ENCODE measurements at places on chromosomes 6 and 20.

DNA sequence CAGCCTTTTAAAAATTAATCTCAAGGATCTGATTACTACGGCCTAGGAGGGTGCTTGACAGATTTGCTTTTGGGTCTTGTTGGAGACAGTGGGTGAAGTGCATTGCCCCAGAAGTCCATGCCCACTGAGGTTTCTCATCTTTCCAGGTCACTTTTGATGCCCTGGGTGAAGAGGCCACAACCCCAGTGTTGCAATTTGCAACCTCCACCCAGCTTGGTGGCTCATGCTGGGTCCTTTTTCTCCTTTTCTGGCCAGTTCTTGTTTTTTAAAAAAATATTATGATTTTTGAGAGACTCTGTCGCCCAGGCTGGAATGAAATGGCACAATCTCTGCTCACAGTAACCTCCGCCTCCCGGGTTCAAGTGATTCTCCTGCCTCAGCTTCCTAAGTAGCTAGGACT is 9.4 kb downstream of the STX11 start:
- DNase-seq = no peak

GRCh38 chr6:38975621-38976049 is 72.9 kb upstream of the GLP1R start:
- DNase-seq = no peak

GRCh38 chr6:44110005-44110676 is 17.1 kb downstream of the MRPL14 start:
- DNase-seq = no peak

DNA sequence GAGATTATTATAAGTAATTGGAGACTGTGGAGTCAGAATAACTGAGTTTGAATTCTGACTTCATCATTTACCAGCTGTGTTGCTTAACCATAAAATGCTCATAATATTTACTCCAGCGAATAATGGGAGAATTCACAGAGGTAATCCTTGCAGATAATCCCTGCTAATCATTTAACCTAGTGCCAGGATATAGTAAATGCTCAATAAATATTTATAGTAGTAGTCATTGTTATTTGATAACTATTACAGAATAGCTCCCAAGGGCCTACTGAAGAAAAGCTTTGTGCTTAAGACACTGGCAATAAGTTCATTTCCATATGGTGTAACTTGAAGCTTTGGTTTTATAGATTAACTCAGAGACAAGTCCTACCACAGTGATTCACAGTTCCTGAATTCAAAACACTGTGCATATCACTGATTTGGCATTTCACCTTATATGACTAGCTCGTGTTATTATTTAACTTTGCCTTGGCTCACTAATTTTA is 208.8 kb upstream of the PLCB4 start:
- no peak for DNase-seq

GRCh38 chr6:38241200-38241871 is 398.4 kb downstream of the BTBD9 start:
- no peak for DNase-seq

GRCh38 chr20:13183005-13183404 is 38.1 kb upstream of the ISM1 start:
- DNase-seq = no peak

DNA sequence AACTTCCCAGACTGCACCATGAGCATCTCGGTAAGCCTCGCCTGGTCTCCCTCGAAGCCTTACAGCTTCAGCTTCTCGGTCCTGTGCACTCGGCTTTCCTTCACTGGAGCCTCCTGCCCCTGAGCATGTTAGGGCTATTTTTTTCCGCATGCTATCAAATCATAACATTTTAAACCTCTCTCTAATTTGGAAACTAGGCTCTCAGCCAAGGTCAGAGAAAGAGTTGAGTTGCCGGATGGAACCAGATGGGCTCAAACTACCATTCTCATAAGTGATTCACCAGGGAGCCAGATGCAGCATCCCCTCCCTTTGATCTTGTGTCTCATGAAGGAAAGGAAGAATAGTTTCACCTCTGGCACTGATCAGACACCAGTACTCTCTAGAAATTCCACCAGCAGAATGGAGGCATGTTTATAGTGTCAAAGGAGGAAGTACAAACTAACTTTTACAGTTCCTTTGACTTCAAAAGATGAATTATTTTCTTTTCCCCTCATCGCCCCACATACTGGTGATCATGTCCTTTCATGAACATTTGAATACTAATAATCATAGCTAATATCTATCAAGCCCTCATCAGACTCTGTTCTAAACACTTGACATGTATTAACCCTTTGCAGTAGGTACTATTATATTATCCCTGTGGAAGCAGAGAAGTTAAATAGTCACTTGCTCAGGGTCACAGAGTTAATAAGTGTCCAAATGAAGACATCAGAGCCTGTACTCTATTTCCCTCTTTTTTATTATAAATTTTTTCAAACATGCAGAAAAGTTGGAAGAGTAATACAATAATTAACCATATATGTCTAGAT is 46.7 kb downstream of the MAP1LC3A start:
- DNase-seq = no peak

- no peak for DNase-seq
Measured at GRCh38 chr6:7910298-7910653, 312 bp downstream of the TXNDC5 start.

DNA sequence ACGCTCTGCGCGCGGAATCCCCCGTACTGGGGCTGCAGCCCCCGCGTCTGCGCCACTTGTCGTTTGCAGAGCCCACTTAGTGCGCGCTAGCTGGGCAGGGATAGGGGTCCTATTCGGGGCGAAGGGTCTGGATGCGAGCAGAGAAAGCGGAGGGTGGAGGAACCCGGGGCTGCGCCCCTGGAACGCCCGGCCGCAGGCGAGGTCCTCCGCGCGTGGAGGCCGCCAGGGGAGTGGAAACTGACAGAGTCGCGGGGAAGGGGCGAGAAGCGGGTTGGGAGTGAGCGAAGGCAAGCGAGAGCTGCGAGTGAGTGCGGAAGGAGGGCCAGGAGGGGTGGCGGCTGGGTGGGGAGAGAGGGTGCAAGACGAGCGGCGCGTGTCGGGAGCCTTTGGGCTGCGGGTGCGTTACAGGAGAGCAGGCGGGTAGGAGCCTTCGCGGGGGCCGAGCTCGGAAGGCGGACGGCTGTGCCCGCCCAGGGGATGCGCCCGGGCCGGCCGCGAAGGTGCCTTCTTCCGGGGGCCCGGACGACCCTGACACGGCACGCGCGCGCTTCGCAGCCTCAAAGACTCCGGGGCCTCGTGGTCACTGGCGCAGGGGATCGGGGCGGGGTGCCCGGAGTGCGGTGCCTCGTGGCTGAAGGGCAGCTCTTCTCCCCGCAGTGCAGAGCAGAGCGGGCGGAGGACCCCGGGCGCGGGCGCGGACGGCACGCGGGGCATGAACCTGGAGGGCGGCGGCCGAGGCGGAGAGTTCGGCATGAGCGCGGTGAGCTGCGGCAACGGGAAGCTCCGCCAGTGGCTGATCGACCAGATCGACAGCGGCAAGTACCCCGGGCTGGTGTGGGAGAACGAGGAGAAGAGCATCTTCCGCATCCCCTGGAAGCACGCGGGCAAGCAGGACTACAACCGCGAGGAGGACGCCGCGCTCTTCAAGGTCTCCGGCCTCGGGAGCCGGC is 1.2 kb downstream of the IRF4 start:
- DNase-seq = no peak

DNA sequence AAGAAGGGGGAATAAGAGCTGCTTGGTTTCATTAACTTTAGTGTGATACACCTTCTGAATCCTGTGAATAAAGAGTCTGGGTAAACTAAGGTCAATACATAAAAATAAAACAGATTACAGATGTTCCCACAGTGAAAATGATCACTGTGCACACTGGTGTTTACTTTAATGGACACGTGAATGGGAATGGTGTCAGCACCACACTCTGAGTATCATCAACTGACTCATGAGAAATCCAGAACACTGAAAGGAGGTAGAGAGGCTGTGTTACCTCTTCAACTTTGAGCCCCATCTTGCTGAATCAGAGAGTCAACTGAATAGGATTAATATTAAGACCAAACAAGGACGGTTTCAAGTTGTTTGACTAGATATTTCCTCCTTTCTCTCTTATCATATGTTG is 75.0 kb downstream of the ELOVL4 start:
- no peak for DNase-seq

DNA sequence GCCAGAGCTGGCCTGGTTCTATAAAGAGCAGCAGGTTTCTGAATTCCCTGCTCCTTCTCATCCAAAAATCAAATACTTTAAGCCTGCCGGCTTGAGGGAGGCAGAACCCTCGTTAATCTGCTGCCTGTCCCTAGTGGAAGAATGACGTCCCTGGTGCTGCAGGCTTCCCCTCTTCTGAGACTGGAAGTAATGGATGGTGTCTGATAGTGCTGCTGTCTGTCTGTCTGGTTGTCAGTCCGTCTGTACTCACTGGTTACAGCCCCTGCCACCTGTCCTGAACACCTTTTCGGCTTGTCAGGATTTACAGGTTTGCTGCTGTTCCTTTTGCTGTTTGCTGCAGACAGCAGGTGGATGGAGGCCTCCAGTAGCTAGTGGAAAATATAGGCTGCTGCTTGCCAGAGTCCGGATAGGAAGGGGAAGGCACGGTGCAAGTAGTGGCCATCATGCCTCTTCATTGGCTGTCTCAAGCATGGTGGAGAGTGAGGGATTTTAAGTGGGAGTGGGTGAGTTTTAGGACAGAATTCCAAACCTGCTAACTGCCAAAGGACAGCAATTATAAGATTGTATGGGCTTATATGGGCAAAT is 2.5 kb downstream of the RIMS1 start:
- DNase-seq = no peak

GRCh38 chr20:25313593-25313992 is 65.7 kb downstream of the PYGB start:
- DNase-seq = no peak

GRCh38 chr20:52312132-52312729 is 120.7 kb upstream of the ZFP64 start:
- DNase-seq = no peak

DNA sequence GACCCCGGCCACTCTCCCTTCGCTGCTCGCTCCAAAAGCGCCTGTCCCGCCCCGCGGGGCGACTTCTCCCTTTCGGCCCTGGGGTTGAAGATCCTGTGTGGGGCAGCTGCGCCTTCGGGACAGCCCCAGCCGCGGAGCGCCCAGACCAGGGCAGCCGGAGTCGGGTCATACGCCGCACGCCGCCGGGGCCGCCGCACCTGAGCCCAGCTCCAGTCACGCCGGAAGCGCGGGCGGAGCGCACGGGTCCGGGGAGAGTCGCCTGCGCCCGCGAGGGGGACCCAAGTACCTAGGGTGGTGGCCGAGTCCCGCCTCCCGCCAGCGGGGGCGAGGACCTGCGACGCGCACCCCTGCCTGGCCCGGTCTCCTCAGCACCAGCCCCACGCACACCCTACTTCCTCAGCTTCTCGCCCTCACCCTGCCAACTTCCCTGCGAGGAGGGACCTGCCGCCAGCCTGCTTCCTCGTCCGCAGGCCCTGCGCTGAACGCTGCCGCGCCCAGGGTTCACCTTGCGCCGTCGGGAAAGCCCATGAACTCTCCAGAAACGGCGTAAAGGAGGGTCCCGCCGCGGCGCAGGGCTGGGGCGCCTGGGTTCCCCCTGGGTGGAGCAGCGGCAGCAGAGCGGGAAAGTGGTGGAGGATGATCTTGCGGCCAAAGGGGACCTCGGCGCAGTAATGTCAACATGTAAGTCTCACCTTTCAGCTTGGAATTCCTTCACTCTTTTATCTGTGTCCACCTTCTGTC is at the start of gene ADGRG6:
Gene ADGRG6, plus strand, starts transcription at position 357 of the 741 bp plus-strand sequence. Its CDS starts 323 bp downstream, at position 680.
- DNase-seq = peak; percentile 23

GRCh38 chr6:122719176-122719575 is 60.3 kb upstream of the FABP7 start:
- DNase-seq = no peak

GRCh38 chr20:8304124-8304816 is 172.2 kb downstream of the PLCB1 start:
- DNase-seq = no peak

DNA sequence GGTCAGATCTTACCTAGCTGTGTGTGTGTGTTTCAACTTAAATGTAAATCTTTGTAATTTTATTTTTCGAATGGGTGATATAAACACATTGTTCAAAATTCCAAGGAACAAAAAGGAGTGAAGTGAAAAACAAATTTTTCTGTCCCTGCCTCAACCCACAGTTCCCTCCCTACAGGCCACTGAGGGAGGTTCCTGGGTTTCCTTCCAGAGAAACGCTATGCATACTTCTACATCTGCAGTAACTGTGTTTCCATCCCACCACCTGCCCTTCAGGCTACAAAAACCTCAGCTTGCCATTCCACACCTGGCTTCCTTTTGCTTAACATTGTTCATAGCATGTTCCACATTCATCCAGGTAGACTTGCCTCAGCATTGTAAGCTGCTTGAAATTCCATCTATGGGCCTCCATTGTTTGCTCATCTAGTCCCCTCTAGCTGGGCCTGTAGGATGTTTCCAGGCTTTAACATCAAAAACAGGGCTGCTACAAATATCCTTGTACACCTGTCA is 12.0 kb downstream of the ANGPT4 start:
- no peak for DNase-seq

DNA sequence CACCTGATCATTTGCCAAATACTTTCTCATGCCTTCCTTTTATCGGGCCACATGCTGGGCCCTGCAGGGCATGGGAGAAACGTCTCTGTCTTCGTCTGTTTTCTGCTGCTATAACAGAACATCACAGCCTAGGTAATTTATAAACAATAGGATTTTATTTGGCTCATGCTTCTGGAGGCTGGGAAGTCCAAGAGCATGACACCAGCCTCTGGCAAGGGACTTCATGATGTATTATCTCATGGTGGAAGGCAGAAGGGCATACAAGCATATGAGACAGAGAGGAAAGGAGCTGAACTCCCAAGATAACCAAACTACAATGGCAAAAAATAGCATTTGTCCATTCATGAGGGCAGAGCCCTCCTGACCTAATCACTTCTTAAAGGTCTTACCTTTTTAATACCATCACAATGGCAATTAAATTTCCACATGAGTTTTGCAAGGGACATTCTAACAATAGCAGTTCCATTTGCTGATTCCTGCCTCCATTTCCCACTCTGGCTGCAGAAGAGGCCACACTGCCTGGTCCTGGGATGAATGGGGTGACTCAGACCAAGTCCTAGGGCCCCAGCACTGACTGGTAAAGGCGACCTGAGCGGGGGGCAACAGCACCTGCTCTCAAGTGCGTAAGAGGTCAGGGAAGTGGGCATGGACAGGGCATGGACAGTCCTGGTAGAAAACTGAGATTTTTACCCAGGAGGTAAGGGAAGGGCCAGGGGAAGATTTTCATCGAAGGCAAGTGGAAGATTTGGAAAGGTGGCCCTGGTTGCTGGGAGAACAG is 5.1 kb upstream of the ZBP1 start:
- no peak for DNase-seq

GRCh38 chr20:9989066-9989724 is 45.6 kb upstream of the ANKEF1 start:
- DNase-seq = no peak

GRCh38 chr6:148758492-148758891 is 11.7 kb downstream of the UST start:
- no peak for DNase-seq

DNA sequence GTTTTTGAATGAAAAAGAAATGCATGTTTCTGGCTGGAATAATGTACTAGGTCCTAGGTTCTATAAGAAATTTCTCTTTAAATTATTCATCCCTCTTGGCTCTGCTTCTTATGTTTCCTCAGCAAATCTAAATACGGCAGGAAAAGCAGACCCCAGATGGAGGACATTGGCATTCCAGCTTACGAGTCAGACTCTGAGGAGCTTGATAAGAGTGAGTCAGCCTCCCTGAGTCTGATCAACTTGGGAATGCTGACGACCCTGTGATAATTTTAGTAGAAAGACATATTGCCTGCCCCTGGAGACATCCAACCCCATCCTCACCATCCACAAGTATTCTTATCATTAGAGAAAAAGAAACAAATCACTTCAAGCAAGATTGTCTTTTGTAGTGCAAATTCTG is 509.7 kb upstream of the MARCKS start:
- DNase-seq = no peak
